Bladder microvascular endothelial cell (primary cell): ENCODE measurements at places on chromosomes 1 and 21. TPM values are rescaled to one million over a fixed set of nuclear protein-coding genes. Genes with fewer than 3 reads are reported as not detected.

Gene IFFO2
- total RNA-seq: 12.1 and 17.1 TPM in 2 replicates

Gene AKR1A1
- total RNA-seq: 153 and 224 TPM in 2 replicates

Gene IL23R
- total RNA-seq: not detected in 2 replicates

Gene GPBP1L1
- total RNA-seq: 71.1 and 105 TPM in 2 replicates

Gene SH2D1B
- not detected in 2 replicates for total RNA-seq

Gene GPR52
- 0.16 and 1.9 TPM in 2 replicates for total RNA-seq

Gene HPCA
- total RNA-seq: not detected in 2 replicates
